ENCODE measurements at places on chromosomes 11 and 22. TPM values are rescaled to one million over a fixed set of nuclear protein-coding genes. Genes with fewer than 3 reads are reported as not detected.

TMEM179B gene
- total RNA-seq: 45.5 TPM

DNA sequence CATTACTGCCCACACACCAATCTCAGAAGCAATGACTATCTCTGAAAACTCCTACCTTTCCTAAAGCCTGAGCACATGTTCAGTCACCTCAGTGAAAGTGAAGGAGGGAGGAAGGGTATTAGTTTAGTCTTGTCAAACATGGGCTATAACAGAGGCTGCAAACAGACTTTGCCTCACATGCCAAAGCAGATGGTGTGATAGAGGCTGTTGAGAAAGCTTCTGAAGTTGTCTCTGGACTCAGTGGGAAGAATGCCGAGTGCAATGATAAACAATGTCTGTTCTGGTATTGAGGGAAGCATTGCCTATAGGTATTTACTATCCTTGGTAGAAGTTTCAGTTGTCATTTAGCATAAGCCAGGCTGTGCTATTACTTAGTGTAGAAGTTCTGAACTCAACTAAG, 314.5 kb upstream of the CCDC90B start:
- no peak for DNase-seq
- no peaks in the 10 kb centered on the region for H3K36me3 ChIP-seq
- no peak overlapping the region for H3K27ac ChIP-seq

DNA sequence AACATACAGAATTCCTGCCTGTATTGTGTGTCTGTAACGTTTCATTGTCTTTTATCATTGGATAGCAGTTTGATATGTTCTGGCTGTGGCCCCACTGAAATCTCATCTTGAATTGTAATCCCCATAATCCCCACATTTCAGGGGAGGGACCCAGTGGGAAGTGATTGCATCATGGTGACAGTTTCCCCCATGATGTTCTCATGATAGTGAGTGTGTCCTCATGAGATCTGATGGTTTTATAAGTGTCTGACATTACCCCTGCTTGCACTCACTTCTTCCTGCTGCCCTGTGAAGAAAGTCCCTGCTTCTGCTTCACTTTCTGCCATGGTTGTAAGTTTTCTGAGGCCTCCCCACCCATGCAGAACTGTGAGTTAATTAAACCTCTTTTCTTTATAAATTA, 19.6 kb upstream of the MTMR2 start:
- no peaks in the 10 kb centered on the region for H3K4me1 ChIP-seq
- no peaks in the 10 kb centered on the region for H3K27me3 ChIP-seq
- H3K27ac ChIP-seq: no peak overlapping the region
- no peak for DNase-seq

DNA sequence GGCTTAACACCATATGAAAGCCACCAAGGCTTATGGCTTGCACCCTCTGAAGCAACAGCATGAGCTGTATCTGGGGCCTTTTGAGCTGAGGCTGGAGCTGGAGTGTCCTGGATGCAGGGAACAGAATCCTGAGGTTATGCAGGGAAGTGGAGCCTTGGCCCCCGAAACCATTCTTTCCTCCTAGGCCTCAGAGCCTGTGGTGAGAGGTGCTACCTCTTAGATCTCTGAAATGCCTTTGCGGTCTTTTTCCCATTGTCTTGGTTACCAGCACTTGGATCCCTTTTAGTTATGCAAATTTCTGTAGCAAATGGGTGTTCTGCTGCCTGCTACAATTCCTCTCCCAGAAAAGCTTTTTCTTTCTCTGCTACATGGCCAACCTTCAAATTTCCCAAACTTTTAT, 72.7 kb upstream of the CLPB start:
- no peak overlapping the region for H3K27ac ChIP-seq
- no peak overlapping the region for H3K4me3 ChIP-seq
- no peak for DNase-seq
- H3K36me3 ChIP-seq: no peaks in the 10 kb centered on the region
- 0 out of 2 replicates have a peak, but pooled peaks cover 15% of the 10 kb centered on the region for H3K27me3 ChIP-seq

DNA sequence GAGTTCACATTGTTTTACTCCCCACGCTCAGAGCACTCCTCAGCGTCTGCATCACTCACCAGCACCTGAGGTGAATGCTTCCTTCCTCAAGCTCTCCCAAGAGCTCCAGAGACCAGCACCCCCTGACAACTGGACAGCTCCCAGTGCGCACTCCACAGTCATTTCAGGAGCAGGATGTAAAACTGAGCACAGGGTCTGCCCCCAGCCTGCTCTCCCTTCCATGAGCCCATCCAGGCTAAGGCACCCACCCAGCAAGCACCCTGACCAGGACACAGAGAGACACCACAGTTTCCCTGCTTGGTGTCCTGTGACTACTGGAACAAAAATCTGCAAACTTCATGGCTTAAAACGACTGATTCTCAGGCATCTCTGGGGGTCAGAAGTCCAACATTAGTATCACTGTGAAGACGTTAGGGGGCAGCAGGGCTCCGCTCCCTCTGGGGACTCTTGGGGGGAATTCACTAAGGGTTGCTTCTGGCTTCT, 3.3 kb downstream of the SCGB1D2 start:
- peaks cover 34% of the 10 kb centered on the region for H3K27me3 ChIP-seq
- peak; percentile 25 for DNase-seq
- H3K27ac ChIP-seq: no peak overlapping the region
- H3K4me3 ChIP-seq: no peak overlapping the region
- H3K36me3 ChIP-seq: no peaks in the 10 kb centered on the region

DNA sequence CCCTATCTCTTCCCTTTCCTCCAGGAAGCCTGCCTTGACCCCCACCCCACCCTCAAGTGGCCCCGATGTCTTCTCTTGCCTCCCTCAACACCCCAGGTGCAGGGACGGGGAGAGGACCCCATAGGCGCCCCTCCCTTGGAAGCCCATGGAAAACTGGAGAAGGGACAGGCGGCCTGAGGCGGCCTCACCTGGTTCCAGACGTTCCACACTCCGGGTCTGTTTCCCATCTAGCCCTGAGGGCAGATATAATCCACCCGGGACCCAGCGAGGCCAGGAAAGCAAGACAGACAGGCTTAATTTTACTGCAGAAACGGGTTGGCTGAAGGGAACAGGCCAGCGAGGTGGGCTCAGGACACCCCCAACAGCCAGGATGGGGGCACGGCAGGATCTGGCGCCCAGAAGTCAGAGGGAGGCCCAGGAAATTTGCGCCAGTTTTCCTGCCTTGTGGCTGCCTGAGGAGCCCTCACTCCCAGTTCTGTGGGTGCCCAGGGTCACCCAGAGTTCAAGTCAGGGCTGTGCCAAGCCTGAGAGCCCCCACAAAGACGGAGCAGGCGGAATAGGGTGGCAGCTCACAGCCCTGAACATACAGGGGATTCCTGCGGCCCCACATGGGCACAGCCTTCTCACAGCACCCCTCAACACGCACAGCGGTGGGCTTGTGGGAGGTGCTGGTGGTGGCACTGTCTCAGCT, 3.0 kb upstream of the SIGIRR start:
- DNase-seq: no peak
- H3K27ac ChIP-seq: no peak overlapping the region
- H3K36me3 ChIP-seq: no peaks in the 10 kb centered on the region
- peaks cover 5% of the 10 kb centered on the region for H3K4me1 ChIP-seq
- peak overlapping the region; percentile 81 for H3K4me3 ChIP-seq

DNA sequence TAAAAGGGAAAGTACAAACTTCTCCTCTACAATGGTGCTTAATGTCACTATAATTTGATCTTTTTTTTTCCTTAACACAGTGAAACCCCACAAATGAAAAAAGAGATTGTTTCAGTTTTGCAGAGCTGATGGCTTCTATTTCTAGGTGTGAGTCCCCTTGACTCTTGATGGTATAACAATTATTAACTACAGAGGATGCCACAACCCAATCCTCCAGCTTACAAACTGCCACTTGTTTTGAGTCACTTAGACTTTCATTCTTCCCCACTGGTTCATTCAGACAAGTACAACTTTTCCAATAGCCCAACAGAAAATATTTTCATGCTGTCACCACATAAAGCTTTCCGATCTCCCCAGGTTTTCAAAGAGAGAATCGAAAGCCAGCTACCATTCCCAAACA, 812.2 kb downstream of the LRRC4C start:
- no peak for DNase-seq
- no peaks in the 10 kb centered on the region for H3K27me3 ChIP-seq
- H3K36me3 ChIP-seq: no peaks in the 10 kb centered on the region

GRCh38 chr11:94602430-94603372, 35.5 kb downstream of the PIWIL4 start:
- peak; percentile 80 for DNase-seq
- H3K27ac ChIP-seq: peak overlapping the region; percentile 27
- no peak overlapping the region for H3K4me3 ChIP-seq
- H3K36me3 ChIP-seq: no peaks in the 10 kb centered on the region

DNA sequence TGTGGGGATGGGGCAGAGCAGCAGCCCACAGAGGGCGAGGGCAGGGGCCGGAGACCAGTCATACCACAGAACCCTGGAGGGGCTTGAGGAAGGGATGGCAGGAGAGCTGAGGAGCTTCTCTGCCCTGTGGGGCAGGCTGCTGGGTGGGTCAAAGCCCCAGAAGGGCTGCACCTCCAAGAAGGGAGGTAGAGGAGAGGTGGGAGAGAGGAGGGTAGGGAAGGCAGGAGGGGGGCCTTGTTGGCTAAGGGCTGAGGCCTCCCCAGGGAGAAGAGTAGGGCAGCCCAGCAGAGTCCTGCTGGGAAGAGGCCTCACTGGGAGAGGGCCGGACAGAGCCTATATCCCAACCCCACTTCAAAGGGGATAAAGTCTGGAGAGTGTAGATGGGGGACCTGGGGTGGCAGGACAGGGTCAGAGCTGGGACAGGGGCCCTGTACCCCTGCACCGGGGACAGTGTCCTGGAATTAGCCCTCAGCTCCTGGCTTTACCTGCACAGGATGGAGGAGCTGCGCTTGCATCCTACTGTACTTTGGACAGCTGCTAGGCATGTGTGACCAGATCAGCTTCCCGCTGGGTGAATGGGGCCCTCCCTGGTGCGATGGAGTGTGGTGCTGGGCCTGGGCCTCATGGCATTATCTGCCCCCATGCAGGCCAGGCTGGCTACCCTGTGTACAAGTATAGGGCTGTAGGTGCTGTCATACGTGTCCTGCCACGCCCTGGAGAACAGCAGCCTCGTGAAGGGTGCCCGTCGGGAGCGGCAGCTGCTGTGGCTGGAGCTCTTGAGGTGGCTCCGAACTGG, 7.3 kb downstream of the DGCR6L start:
- no peaks in the 10 kb centered on the region for H3K4me1 ChIP-seq
- H3K27me3 ChIP-seq: no peaks in the 10 kb centered on the region
- no peak for DNase-seq
- H3K4me3 ChIP-seq: no peak overlapping the region
- no peak overlapping the region for H3K27ac ChIP-seq

- H3K27me3 ChIP-seq: peaks cover 14% of the 10 kb centered on the region
- H3K36me3 ChIP-seq: no peaks in the 10 kb centered on the region
- no peak for DNase-seq
- H3K27ac ChIP-seq: no peak overlapping the region
- H3K4me3 ChIP-seq: no peak overlapping the region
Observed at GRCh38 chr11:123838659-123839058, 32.5 kb upstream of the OR6M1 start.

GRCh38 chr11:77866336-77866735, 45.4 kb downstream of the AAMDC start:
- no peaks in the 10 kb centered on the region for H3K36me3 ChIP-seq
- no peak for DNase-seq
- H3K4me3 ChIP-seq: no peak overlapping the region
- no peaks in the 10 kb centered on the region for H3K4me1 ChIP-seq
- H3K27me3 ChIP-seq: no peaks in the 10 kb centered on the region

GRCh38 chr11:69575296-69576068, 65.5 kb upstream of the CCND1 start:
- H3K4me1 ChIP-seq: no peaks in the 10 kb centered on the region
- no peaks in the 10 kb centered on the region for H3K36me3 ChIP-seq
- H3K27me3 ChIP-seq: peaks cover 54% of the 10 kb centered on the region
- DNase-seq: no peak
- H3K27ac ChIP-seq: no peak overlapping the region

GRCh38 chr22:50473088-50473487, 1.7 kb downstream of the SBF1 start:
- peak; percentile 43 for DNase-seq
- H3K4me3 ChIP-seq: peak overlapping the region; percentile 77
- no peaks in the 10 kb centered on the region for H3K36me3 ChIP-seq
- H3K4me1 ChIP-seq: peaks cover 60% of the 10 kb centered on the region
- no peak overlapping the region for H3K27ac ChIP-seq

Measured in PC-9 (cell line).